ENCODE measurements at places on chromosomes 3 and 15. TPM values are rescaled to one million over a fixed set of nuclear protein-coding genes. Genes with fewer than 3 reads are reported as not detected.

ACSBG1 gene
- 1.9 TPM for total RNA-seq

ACVR2B gene
- 5.2 TPM for total RNA-seq

SHC4 gene
- 0.44 TPM for total RNA-seq

ATP13A5 gene
- total RNA-seq = 1.1 TPM

- H3K4me3 ChIP-seq = no peak overlapping the region
- no peaks in the 10 kb centered on the region for H3K36me3 ChIP-seq
- H3K4me1 ChIP-seq = peaks cover 14% of the 10 kb centered on the region
- H3K27me3 ChIP-seq = no peaks in the 10 kb centered on the region
- H3K27ac ChIP-seq = peak overlapping the region; percentile 81
These were observed 123.4 kb upstream of the MEF2A start for GRCh38 chr15:99442252-99442897.

GRCh38 chr3:39141171-39141995 lies 12.0 kb downstream of the CSRNP1 start:
- no peaks in the 10 kb centered on the region for H3K27me3 ChIP-seq
- peak; percentile 81 for DNase-seq
- H3K36me3 ChIP-seq = no peaks in the 10 kb centered on the region
- H3K4me1 ChIP-seq = peaks cover 88% of the 10 kb centered on the region

DNA sequence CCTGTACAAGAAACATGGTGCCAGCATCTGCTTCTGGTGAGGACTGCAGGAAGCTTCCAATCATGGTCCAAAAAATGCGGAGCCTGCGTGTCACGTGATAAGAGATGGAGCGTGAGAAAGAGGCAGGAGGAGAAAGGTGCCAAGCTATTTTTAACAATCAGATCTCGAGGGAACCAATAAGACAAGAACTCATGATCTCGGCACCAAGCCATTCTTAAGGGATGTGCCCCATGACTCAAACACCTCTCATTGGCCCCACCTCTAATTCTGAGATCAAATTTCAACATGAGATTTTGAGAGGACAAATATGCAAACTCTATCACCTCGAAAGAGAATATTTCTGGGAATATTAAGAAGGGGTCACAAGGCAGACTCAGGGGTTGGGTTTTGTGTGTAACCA lies 107.2 kb downstream of the PYDC2 start:
- H3K4me1 ChIP-seq = no peaks in the 10 kb centered on the region
- no peaks in the 10 kb centered on the region for H3K36me3 ChIP-seq
- H3K27ac ChIP-seq = no peak overlapping the region
- no peak overlapping the region for H3K4me3 ChIP-seq
- no peak for DNase-seq

DNA sequence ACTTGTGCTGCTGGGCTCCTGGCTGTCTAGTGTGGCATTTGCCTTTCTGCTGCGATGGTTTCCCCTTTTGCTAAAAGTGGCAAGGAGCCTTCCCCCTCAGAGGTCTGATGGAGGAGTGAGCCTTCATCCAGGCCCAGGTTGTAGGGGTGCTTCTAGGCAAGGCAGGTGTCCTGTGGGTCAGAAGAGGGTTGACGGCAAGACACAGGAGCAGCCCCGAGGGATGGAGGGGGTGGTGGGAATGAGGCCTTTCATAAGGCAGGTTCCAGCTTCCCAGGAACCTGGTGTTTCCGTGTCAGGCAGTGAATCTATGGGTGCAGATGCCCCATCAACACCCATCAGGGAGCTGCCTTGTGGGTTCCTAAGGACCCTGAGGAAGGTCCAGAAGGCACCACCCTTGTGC lies 63.0 kb upstream of the TAMM41 start:
- no peaks in the 10 kb centered on the region for H3K4me1 ChIP-seq
- no peaks in the 10 kb centered on the region for H3K36me3 ChIP-seq
- H3K4me3 ChIP-seq = no peak overlapping the region
- H3K27me3 ChIP-seq = no peaks in the 10 kb centered on the region
- DNase-seq = no peak

DNA sequence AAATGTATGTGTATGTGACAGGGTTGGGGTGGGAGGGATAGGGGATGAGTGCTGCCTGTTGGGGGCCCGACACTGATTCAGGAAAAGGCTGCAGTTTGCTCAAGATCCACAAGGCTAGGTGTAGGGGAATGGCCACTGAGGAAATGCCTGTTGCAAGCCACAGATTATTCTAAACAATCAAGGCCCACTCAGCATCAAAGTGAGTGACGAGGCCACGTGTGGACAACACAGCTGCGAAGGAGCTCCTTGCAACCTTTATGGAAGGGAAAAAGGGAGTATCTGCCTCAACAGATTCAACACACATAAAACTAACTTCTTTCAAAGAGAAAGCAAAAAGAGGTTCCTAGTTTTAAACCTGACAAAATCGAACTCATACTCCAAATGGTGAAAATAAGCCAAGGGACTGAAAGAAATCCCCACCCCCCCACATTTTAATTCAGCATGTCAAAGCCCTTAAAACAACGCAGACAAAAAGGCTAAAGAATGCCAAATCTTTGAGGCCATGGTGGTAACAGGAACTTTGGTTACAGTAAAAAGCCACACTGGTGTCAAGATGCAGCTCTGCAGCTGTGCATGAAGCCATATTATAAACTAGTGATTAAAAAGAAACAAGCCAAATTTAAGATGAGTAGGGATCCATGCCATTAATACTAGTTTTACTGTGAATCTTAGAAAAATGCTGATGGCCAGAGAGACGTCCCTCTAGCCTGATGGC lies 3.6 kb downstream of the POLG start:
- peaks cover 54% of the 10 kb centered on the region for H3K4me1 ChIP-seq
- H3K27me3 ChIP-seq = peaks cover 6% of the 10 kb centered on the region
- H3K4me3 ChIP-seq = no peak overlapping the region
- DNase-seq = no peak
- no peak overlapping the region for H3K27ac ChIP-seq
- H3K36me3 ChIP-seq = peaks cover 75% of the 10 kb centered on the region

GRCh38 chr3:108293858-108294257 lies 2.5 kb upstream of the HHLA2 start:
- no peaks in the 10 kb centered on the region for H3K4me1 ChIP-seq
- no peaks in the 10 kb centered on the region for H3K36me3 ChIP-seq
- no peak overlapping the region for H3K27ac ChIP-seq
- no peak overlapping the region for H3K4me3 ChIP-seq

DNA sequence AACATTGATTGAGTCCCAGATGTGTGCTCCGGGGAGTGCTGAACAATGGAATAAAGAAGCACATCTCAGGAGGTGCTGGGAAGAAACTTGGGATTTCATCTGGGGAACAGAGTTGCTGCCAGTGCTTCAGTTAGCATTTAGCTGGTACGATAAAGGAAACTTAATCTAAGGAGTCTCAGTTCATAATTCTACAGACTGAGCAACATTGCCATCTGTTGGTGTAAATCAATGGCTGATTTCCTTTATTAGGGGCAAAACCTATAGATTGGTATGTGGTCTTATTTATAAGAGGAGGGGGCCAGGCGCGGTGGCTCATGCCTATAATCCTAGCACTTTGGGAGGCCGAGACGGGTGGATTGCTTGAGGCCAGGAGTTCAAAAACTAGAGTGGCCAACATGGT lies 8.9 kb downstream of the MKRN2OS start:
- no peaks in the 10 kb centered on the region for H3K36me3 ChIP-seq
- H3K27ac ChIP-seq = no peak overlapping the region
- no peak overlapping the region for H3K4me3 ChIP-seq
- H3K27me3 ChIP-seq = no peaks in the 10 kb centered on the region
- no peaks in the 10 kb centered on the region for H3K4me1 ChIP-seq

All from left lung (tissue), 14 donors.